ENCODE measurements at places on chromosomes 5 and 9. TPM values are rescaled to one million over a fixed set of nuclear protein-coding genes. Genes with fewer than 3 reads are reported as not detected.

GBGT1 gene
- total RNA-seq = 3.1 TPM

LECT2 gene
- not detected for total RNA-seq

FAM81B gene
- not detected for total RNA-seq

- no peak for DNase-seq
Measured at GRCh38 chr5:176823869-176824412, 13.6 kb downstream of the UNC5A start.

GRCh38 chr9:99465231-99465907 is 243.3 kb downstream of the SEC61B start:
- no peak for DNase-seq

- no peak for DNase-seq
Measured at GRCh38 chr9:107740088-107740980, 250.8 kb upstream of the KLF4 start.

- DNase-seq = no peak
Measured at GRCh38 chr5:147648597-147648996, 133.9 kb downstream of the JAKMIP2 start.

- no peak for DNase-seq
Measured at GRCh38 chr5:134070725-134071613, 43.5 kb upstream of the TCF7 start.
